ENCODE measurements at places on chromosomes 4 and X.

GRCh38 chr4:113147498-113148111 is 98.2 kb downstream of the ANK2 start:
- DNase-seq: no peak

DNA sequence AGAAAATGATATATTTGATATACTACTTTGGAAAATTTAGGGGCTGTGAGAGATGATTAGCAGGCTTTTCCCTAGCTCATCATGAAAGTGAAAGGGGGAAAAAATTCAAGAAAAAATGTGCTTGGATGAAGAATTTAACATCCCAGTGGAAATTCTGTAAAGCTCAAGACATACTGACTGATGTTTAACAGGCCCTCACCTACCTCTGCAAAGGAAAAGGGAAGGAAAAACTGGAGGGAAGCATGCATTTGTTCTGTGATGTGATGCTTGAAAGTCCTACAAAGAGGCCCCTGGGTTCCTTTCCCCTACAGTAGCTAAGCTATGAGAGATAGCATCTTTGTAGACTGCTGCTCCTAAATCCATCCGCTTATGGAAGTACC is 364.1 kb downstream of the PDGFC start:
- no peak for DNase-seq

GRCh38 chr4:26150948-26151347 is 169.9 kb upstream of the RBPJ start:
- DNase-seq: peak; percentile 39

GRCh38 chr4:35315419-35315818 is 928.9 kb downstream of the ARAP2 start:
- DNase-seq: no peak

Measured in CD4-positive, alpha-beta T cell treated with Interleukin-4 for 4 hours (primary cell).